ENCODE measurements at places on chromosomes 3 and 15.

DNA sequence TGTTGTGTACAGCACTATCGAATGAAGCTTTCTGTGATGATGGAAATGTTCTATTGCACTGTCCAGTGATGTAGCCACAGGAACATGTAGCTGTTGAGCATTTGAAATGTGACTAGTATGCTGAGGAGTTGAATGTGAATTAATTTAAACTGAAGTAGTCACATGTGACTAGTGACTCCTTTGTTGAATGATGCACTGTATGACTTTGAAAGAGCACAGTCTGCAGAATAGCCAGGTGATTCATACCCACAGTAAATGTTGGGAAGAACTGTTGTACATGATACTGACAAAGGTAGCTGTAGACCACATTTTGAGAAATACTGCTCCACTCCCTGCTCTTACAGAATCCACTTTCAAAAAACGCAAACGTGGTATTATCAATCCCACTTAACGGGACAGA, 34.0 kb upstream of the ACTL6A start:
- DNase-seq, result no peak

DNA sequence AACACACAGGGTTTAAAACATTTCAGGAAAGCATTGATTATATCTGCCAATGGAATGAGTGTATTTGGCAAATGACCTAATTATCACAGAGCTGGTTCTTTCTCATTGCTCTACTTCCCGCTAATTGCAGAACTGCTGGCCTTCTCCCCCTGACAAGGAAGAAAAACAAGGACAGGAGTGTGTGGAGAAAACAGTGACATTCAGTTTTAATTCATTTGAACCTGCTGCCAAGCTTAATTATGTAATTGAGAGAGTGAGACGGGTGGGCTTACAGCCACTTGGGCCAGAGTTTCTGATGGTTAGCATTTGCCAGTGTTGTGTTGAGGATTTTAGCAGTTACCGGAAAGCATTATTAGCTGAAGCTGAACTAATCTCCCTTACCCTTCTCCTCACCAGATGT, 301.4 kb downstream of the RBMS3 start:
- DNase-seq, result no peak

GRCh38 chr3:98114264-98114663, 16.3 kb upstream of the OR5H1 start:
- no peak for DNase-seq

DNA sequence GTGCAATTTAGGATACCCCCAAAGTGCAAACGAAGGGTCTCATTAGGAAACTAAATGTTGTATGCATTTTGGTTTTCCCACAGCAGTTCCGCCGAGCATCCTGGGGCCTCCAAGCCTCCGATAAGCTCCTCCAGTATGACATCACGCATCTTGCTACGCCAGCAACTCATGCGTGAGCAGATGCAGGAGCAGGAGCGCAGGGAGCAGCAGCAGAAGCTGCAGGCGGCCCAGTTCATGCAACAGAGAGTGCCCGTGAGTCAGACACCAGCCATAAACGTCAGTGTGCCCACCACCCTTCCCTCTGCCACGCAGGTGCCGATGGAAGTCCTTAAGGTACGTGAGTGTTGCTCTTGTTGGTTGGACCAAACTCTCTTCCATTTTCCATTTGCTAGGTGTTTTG, 120.5 kb upstream of the SAMMSON start:
- DNase-seq, result no peak

DNA sequence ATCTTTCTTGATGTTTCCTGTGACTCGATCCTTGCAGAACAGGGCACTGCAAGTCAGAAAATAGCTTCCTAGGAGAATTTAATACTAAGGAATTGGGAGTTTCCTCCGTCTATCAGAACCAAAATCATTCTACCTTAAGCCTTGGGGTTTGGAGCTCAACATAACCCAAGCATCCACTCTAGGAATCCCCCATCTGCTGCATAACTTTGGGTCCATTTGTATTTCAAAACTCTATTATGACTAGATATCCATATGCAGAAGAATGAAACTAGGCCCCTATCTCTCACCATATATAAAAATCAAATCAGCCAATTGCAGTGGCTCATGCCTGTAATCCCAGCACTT, 61.7 kb upstream of the AKAP13 start:
- DNase-seq, result no peak

All from stimulated activated CD4-positive, alpha-beta T cell treated with anti-CD3 and anti-CD28 coated beads, Interleukin-12 subunit alpha, Interleukin-12 subunit beta, amount 100 ng/mL, for 24 hours (primary cell).